Activated T-cell treated with anti-CD3 and anti-CD28 coated beads for 24 hours (primary cell): ENCODE measurements at places on chromosomes 16 and 17.

- DNase-seq: no peak
Measured at GRCh38 chr16:19400711-19401110, 17.0 kb upstream of the TMC5 start.

DNA sequence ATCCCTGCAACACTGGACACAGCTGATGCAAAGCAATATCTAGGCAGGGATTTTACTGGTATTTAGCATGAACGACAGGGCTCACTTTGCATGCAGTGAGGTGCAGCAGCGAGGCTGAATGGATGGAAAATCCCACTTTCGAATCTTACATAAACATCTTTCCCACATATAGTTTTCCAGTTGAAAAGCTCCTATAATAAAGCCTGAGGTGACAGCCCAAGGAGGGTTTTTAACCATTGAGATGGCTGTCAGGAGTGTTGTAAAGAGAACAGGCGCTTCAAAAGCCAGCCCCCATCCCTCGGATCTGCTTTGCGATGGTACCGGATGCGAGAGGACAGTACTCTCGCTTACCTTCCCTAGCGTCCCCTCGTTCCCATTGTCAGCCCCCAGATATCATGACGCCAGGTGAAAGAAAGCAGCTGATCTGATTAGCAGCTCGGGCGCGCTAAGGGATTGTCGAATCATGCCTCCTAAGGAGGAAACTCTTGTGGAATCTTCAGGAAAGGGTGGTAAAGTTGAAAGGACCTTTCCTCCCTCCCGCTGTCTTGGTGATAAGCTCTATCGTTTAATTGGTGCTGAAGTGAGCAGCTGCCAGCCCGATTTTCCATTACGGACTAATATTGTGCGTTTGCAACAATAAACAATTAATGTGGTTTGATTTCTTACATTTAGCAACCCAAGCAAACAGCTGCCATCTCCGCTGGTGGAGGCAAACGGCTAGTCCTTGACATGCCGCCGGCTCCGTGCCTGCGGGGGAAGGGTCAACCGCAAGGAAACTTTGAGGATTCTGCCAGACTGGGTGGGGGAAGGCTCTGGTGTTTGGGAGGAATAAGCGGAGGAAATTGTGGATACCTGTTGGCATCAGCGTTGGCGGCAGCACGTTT is 1.8 kb downstream of the CDH8 start:
- no peak for DNase-seq

GRCh38 chr16:5065813-5066212 is at the start of gene C16orf89:
Gene C16orf89, minus strand, starts transcription at chr16:5065956. Its CDS starts 48 bp downstream, at chr16:5065908.
- DNase-seq: no peak

DNA sequence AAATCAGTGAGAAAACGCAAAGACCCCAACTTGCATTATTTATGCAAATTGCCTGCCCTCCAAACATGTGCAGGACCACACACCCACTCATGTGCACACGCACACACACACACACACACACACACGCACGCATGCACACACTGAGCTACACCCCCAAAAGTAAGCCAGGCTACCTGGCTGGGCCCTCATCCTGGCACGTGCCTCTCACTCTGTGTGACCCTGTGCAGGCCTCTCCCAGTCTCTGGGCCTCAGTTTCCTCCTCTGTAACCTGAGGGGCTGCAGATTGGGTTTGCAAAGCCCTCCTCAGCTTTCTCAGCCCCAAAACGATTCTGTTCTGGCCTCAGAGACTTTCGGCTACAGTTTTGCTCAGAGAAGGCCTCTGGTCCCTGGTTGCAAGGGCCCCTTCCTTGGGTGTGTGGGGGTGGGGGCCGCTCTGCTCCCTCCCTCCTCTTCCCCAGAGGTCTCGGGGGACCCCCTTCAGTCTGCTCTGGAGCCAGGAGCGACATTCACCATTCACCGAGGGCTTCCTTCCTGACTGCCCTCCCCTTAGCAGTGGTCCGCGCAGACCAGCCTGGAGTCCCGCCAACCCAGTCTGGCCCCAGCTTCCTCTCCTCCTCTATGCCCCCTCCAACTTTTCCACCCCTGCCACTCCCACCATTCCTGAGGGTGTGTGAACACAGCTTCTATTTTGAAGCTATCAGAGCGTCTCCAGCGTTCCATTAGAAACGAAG is 5.4 kb upstream of the PIK3R6 start:
- no peak for DNase-seq

- no peak for DNase-seq
Measured at GRCh38 chr16:20910781-20911321, 10.3 kb downstream of the LYRM1 start.

DNA sequence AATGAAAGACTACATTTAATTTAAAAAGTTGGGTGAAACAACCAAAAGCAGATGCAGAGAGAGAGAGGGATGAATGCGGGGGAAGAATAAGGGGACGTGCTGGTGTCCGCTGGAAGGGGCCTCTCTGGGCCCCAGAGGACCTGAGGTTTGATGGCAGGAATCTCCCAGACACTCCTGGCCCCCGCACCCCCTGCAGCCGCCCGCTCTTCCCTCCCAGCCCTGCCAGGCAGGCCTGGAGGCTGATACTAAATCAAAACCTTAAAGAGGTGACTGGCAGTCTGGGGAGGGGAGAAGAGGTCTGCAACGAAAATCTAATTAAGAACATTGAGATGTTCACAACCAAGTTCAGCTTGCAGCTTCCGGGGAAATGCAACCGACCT is 2.4 kb downstream of the FOXL1 start:
- no peak for DNase-seq

- no peak for DNase-seq
Measured at GRCh38 chr17:48723423-48724250, 652 bp downstream of the PRAC2 start.

- no peak for DNase-seq
Measured at GRCh38 chr17:37506678-37507077, 17.0 kb downstream of the DUSP14 start.

DNA sequence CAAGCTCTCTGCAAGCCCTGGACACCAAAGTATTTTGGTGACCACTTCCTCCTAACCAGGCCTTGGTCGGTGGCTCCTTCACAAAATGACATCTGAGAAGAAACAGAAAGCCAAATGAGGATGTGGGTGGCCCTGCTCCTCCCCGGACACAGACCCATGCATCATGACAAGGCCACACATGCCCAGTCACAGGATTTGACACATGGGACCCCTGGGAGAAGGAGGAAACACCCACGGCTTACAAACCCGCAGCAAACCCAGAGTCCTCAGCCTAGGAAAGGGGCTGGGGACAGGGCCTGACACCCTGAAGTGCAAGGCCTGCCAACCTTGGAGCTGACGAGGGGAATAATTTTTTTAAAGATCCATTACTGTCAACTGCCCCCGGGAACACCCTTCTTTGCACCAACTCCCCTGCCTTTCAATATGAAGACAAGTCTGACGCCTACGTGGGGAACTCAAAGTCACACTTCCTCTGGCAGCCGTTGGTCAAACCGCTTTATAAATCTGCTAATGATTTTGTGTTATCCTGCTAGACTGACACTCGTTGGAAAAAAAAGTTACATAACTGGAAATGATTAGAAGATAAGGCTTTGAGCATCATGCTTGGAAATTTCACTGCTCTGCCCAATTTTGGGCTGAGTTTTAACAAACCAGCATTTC is 41.3 kb downstream of the GAS7 start:
- no peak for DNase-seq

DNA sequence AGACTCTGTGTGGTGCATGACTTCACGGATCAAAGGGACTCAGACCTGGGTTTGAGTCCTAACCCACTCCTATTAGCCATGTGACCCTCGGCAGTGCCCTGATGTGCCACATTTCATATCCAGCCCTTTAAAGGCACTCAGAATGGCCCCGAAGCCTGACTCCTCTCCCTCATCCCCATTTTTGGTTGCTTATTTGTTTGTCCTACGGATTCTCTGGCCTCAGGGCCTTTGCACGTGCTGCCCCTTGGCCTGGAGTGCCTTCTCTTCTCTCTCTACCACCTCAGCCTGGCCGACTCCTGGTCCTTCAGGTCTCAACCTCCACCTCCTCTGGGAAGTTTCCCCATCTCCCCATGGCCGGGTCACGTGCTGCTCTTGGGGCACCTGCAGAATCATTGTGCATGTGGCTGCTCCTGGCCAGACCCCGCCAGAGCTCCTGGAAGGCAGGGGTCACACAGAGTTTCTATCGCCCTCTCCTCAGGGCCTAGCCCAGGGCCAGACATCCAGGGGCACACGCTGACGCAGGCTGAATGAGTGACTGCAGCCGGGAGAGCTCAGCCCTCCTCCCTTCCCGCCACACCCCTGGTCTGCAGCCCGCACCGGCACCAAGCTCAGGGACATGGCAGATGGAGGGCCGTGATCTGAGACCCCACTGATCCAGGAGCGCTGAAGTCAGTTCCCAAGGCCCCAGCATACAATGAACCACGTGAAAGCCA is 22.0 kb upstream of the CIBAR2 start:
- no peak for DNase-seq

DNA sequence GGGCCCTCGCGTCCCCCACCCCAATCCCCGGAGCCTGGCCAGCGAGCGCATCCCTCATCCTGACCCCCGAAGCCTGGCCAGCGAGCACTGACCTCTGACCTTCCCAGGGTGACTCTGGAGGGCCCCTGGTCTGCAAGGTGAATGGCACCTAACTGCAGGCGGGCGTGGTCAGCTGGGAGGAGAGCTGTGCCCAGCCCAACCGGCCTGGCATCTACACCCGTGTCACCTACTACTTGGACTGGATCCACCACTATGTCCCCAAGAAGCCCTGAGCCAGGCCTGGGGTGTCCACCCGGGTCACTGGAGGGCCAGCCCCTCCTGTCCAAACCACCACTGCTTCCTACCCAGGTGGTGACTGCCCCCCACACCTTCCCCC is 2.3 kb downstream of the TPSD1 start:
- no peak for DNase-seq

DNA sequence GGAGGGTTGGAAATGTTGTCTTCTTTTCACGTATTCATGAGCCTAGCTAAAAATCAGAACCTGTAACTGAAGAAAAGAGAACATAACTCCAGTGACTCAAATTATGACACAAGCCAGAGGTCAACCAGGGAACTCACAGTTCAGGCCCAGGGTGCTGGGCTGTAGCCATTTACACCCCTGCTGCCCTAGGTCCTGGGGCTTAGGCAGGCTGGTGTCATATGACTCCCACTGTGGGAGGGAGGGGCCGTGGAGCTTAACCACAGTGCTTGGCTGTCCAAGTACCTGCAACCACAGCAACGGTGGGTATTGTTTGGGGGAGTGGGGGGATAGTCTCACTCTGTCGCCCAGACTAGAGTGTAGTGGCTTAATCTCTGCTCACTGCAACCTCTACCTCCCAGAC is 71.1 kb upstream of the AMZ2 start:
- DNase-seq: no peak

DNA sequence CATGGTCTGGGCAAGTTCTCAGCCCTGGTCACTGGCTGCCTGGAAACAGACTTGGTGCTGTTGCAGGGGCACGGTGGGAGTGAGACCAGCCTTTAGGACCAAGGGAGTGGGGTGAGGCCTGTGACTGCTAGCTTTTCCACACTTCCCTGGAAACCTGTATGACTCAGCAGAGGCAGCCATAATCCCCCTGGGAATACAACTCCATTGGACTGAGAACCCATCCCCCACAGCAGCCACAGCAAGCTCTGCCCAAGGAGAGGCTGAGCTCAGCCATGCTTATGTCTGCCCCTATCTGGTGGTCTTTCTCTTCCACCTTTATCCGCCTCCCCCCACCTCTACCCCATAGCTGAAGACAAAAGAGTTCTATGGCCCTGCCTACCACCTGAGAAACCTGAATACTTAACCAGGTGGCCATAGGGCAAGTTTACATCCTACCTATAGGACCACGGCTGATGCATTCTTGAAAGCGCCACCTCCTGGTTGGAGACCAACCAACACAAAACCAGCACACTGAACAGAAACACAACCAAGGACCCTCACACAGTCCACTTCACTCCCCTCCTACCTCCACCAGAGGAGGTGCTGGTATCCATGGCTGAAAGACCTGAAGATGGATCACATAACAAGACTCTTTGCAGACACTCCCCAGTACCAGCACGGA is 816.2 kb upstream of the SOX9 start:
- no peak for DNase-seq

GRCh38 chr16:27110524-27110896 is 43.8 kb downstream of the C16orf82 start:
- DNase-seq: no peak

DNA sequence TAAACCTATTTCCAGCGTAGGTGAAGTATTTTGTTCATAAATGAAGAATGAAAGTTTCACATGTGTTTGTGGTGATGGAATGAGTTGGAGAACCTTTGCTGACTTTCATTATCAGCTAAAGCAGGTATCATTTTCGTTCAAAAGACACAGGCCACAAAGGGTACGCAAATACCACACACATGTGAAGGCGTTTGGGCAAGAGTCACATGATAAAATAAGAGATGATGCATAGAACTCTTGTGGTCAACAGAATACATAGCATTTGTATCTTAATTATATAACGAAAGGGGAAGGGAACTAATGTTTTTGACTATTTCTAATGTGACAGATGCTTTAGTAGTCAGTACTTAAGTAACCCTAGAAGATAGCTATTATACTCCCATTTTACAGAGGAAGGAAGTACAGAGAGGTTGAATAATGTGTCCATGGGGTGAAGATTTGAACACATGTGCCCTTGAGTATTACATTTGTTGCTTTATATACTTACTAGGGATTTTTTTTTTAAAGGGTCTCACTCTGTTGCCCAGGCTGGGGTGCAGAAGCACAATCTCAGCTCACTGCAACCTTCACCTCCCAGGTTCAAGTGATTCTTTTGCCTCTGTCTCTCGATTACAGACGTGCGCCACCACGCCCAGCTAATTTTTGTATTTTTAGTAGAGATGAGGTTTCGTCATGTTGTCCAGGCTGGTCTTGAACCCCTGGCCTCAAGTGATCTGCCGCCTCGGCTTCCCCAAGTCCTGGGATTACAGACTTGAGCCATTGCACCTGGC is 4.8 kb downstream of the RPA1 start:
- no peak for DNase-seq

- DNase-seq: no peak
Measured at GRCh38 chr17:72494566-72494965, 373.7 kb downstream of the SOX9 start.

DNA sequence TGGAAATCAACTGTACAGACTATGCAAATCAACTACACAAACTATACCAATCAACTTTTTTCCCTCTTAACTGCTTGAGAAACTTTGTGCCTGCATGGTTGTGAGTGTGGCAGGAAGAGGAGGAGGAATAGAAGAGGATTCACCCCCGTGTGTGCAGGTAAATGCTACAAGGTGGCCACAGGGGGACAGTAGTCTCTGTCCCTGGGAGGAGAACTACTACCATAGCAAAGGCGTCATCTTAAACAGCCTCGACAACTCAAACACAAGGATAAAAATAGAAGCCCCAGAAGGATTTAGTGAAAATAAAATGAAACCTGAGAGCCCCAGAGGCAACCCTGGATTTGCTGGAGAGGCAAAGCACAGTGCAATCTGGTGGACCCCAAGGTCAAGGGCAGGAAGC is 199.5 kb upstream of the DYNLRB2 start:
- DNase-seq: no peak

GRCh38 chr16:24077966-24078365 is 178.2 kb upstream of the CACNG3 start:
- DNase-seq: no peak

- DNase-seq: no peak
Measured at GRCh38 chr16:85517563-85518179, 95.5 kb upstream of the GSE1 start.

- DNase-seq: peak; percentile 4
Measured at GRCh38 chr16:74700116-74700437, 585 bp downstream of the MLKL start.

- DNase-seq: no peak
Measured at GRCh38 chr17:8430966-8431365, 4.7 kb upstream of the NDEL1 start.
